Muscle of leg (tissue), 16 donors: ENCODE measurements at places on chromosomes 5 and 9.

DNA sequence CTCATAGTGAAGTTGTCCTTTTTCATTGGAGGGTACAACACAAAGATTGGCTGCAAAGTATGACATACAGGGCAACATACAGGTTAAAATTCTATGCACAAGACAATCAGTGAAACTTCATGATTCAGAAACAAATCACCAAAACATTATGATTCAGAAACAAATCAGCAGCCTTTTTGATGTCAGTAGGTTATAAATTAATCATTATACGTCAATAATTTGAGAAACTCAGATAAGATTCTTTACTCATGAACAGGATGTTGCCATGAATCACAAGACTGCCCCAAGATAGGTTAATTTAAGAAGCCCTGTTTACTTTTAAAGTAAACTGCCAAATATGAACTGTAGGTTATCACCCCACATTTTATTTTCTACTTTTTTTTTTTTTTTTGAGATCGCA is 62.2 kb upstream of the IL33 start:
- no peak for DNase-seq

DNA sequence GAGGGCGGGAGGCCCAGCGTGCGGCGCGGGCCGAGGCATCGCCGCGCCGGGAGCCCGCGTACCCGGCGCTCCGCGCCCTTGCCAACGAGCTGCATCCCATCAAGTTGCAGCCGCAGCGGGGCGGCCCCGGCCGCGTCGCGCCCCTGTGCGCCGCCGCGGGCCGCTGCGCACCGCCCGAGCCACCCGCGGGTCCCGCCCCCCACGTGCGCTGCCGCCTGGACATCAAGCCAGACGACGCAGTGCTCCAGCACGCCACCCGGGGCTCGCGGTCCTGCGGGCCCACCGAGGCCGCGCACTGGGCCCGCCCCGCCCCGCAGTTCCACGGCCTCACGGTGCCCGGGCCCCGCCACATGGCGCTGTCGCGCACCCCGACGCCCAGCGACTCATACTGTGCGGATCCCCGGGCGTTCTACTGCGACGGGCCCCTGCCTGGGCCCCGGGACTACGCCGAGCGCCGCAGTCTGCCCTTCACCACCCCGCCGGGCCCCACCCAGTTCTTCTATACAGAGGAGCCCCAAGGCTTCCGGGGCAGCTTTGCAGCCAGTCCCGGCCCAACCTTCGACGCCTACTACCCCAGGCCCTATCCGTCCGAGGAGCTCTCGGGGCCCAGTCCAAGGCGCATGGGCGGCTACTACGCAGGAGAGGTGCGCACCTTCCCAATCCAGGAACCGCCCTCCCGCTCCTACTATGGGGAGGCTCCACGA is 2.6 kb downstream of the AJM1 start:
- no peak for DNase-seq

GRCh38 chr9:95343725-95344287 is 26.3 kb upstream of the FANCC start:
- DNase-seq = no peak

DNA sequence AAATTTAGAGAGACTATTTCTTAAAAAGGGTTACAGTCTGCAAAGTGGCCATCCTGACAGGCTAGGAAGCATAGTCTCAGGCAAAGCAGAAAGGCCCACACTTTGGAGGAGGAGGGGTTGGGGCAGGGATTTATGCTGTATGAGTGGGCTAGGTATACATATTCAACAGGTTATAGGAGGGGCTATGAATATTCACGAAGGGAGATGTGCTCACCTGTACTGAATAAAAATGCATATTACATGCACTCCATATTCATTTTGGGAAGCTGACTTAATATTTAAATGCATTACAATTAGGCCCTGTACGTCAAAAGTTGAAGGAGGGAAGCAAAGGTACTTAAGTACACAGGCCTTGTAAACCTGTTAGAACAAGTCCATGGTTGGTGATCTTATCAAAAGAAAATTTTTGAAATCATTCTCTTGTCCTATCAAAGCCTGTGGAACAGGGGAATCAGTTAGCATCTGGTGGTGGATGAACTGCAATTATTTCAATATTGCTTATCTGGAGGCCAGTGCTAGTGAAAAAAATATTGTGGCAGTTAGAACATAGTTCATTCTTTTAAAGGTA is 1.6 kb downstream of the CENPP start:
- no peak for DNase-seq

- DNase-seq = no peak
These were observed 9.0 kb upstream of the NOTCH1 start for GRCh38 chr9:136554870-136555269.
